NCI-H1092 (cell line): ENCODE measurements at places on chromosomes 5 and 9.

DNA sequence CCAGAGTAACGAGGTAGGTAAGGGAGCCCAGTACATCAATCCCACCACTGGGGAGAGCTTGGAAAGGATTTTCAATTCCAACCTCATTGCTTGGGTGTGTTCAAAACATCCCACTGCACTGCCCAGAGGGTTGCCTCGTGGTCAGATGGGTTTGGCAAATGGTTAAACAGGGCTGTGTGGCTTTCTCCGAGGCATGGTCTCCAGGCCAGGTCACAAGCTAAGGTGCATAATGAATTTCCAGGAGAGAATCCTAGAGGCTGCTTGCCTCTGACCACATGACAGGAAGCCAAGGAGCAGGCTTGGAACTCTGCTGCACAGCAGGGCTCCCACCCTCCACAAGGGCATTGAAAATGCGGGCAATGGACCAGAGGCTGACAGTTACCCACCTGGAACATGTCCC lies 51.6 kb downstream of the DAP start:
- DNase-seq: no peak

GRCh38 chr5:154732212-154732611 lies 23.0 kb upstream of the LARP1 start:
- DNase-seq: no peak

GRCh38 chr9:137988051-137988450 lies 110.5 kb downstream of the CACNA1B start:
- no peak for DNase-seq

- DNase-seq: no peak
These were observed 406.3 kb upstream of the ADAMTSL1 start for GRCh38 chr9:18067548-18068120.

DNA sequence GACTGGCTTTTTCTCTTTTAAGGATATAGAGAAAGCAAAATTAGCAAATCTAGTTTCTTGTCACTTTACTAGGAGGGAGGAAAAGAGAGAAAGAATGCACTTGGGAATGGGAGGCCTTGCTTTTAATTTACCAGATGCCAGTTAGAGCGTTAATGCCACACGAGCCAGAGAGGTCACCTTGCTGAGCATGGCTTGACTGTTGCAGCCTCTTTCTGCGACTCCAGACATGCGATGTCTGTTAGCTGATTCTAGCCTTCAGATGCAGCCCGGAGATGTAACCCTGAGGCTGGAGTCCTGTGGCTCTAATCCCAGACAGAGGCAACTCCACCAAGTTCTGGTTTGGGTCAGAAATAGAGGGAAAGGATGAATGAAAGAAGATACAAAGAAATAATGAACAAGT lies 152.5 kb downstream of the TRIO start:
- DNase-seq: no peak

DNA sequence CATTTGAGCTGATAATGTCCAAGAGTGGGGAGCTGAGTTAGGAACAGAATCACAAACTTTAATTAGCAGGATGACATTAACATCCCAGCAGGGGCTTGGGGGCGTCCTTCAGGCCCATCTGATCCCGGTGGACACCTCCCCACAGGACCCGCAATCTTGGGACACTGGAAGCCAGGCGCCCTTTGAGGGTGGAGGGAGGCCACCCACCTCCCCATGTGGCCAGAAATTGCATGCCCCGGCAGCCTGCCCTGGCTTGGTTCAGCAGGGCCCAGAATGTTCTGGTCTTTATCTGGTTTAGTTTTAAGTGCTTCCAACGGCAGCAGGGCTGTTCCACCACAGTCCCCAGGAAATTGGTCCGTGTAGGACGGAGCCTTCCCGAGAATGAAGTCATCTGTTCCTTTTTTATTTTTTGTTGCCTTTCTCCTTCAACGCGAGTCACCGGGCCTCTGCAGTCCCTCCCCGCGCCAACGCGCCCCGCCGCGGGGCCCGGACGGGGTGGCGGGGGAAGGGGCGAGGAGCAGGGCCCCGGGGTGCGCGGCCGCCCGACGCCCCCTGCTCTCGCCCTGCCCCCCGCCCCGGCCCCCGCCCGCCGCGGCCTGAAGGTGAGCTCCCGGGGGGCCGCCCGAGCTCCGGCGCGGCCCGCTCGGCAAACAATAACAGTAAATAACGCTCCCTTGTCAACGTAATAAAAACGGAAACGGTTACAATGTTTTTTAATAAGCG lies 207.9 kb downstream of the C9orf50 start:
- no peak for DNase-seq
